Kidney glomerular epithelial cell (primary cell): ENCODE measurements at places on chromosomes 12 and 14.

- peak; percentile 60 for DNase-seq
Measured at GRCh38 chr12:12722435-12723148, 5.4 kb downstream of the CDKN1B start.

DNA sequence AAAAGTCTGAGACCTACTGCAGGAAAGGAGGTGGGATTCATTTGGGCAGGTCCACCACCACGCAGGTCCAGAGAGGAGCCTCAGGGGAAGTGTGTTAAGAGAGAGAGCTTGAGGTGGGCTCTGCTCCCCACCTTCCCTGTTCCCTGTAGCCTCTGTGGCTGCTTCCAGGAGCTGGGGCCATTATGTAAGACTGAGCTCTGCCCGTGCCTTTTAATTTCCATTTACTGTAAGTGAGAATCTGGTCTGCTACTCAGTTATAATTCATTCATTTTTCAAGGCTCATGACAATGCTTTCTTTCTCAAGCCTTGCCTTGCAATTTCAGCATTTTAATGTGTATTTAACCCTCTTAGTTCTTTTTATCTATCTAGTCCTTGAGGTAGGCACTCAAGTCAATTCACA is 8.3 kb downstream of the SLC4A8 start:
- DNase-seq: no peak

GRCh38 chr12:83676781-83677295 is 990.1 kb downstream of the TMTC2 start:
- DNase-seq: no peak

DNA sequence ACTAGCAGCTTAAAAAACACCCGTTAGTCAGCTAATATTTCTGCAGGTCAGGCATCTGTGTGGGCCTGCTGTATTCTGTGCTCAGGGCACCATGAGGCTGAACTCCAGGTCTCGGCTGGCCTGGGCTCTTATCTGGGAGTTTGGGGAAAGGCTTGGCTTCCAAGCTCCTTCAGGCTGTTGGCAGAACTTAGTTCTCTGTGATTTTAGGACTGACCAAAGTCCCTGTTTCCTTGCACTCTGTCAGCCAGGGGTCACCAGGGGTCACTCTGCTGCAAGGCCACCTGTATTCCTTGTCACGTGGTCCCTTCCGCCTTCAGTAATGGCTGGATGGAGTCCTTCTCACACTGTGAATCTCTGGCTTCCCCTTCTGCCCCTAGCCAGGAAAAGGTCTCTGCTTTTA is 586.4 kb downstream of the AACS start:
- no peak for DNase-seq

- no peak for DNase-seq
Measured at GRCh38 chr14:95156161-95157047, 925 bp downstream of the DICER1 start.

- DNase-seq: no peak
Measured at GRCh38 chr12:117356048-117356447, 5.4 kb downstream of the NOS1 start.

DNA sequence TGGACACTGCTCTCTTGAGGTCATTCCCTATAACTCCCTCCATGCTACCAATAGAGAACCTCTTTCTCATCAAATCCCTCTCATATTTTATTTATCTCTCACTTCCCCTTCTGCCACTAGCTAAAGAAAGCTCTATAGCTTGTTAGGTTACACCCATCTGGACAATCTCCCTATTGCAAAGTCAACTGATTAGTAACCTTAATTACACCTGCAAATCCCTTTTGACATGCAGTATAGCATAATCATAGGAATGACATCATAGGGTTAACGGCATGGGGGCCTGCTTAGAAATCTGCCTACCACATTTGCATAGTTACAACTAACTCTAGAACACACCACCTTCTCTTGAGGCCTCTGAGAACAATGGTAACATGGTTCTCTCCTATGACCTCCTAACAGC is 181.2 kb downstream of the EMP1 start:
- DNase-seq: no peak

DNA sequence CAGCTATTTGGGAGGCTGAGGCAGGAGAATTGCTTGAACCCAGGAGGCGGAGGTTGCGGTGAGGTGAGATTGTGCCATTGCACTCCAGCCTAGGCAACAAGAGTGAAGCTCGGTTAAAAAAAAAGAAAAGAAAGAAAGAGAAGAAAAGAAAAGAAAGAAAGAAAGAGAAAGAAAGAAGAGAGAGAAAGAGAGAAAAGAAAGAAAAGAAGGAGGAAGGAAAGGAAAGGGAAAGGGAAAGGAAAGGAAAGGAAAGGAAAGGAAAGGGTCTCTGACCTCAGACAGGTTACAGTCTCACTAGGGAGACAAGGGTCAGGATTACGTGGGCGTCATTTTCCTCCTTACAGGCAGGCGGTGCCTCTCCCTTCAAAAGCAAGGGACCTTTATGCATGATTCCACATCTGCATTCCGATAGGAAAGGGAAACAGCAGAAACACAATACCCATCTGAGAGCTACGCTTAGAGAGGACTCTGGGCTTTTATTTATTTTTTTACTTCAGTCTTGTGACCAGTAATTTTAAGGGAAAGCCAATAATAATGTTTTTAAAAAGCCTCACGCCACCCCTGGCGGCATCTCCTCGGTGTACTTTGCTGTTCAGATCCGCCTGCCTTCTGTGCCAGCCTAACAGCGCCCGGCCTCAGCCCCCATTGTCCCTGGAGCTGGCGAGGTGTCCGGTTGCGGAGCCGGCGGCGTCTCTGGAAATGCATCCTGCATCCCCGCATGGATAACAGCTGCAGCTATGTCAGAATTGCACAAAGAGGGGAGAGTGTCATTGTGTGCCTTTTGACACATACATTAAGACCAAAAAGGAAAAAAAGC is 945 bp upstream of the HIP1R start:
- DNase-seq: peak; percentile 73

DNA sequence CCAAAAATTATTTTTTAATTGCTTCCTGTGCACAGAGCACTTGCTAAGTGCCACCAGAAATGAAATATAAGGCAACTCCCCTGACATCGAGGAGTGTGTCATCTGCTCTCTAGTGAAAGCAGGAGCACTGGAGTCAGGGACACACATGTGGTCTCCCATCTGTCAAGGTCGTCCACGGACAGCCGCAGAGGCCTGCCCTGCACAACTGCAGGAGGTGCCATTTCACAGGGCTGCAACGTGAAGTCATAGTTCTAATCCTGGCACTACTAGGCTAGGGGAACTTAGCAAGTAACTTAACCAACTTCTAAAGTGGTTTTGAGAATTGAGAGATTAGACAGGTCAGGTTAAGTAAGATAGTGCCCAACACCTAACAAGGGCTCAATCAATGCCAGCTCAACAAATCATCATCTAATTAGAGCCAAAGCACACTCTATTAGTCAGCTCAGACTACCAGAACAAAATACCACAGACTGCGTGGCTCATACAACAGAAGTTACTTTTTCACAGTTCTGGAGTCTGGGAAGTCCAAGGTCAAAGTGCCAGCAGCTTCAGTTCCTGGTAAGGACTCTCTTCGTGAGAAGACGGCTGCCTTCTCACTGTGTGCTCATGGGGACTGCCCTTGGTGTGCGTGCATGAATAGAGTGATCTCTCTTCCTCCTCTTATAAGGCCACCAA is 30.7 kb downstream of the FOXN3 start:
- peak; percentile 13 for DNase-seq

DNA sequence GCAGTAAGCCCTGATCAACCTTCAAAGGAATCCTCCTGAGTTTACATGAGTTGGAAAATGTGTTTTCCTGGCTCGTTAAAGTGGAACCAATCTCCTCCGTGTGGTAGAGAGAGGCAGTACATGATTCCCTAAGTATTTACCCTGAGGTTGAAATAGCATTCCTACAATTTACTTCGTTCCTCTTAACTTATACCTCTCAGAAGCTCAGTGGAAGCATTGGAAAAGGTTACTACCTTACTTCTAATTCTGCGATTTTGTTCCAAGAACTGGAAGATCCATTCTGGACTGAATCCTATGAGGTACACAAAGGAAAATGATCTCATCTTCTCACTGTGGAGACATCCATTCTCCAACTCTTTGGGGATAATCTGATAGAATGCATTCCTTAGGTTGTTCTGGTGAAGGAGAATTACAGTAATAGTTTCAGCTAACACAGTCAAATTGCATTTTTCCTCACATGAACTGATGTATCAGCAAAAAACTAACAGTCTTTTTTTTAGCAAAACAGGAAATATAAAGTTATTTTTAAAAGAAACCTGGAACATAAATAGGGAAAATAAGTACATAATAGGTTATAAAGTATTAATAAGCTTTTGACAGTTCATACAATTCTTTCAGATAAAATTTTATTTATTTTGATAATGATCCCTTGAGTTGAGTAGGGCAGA is 475.6 kb downstream of the PDZRN4 start:
- peak; percentile 72 for DNase-seq

- no peak for DNase-seq
Measured at GRCh38 chr12:78229591-78230101, 399.0 kb downstream of the NAV3 start.

- DNase-seq: no peak
Measured at GRCh38 chr14:58866391-58866790, 228.6 kb downstream of the DACT1 start.

DNA sequence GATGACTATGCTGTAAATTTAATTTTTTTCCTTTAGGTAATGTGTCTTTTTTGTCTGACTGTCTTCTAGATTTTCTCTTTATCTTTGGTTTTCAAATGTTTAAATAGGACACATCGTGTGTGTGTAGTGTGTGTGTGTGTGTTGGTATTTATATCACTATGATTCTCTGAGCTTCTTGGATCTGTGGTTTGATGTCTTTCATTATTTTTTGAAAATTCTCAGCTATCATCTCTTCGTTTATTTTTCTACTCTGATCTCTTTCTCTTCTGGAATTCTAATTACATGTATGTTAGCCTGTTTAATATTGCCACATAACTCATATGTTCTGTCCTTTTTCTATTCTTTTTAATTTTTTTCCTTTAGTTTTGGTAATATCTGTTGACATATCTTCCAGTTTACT is 73.5 kb upstream of the OR10AD1 start:
- DNase-seq: no peak

- DNase-seq: no peak
Measured at GRCh38 chr12:117140397-117141096, 41.3 kb upstream of the TESC start.

GRCh38 chr14:73610687-73611086 is 1.6 kb upstream of the ACOT6 start:
- peak; percentile 8 for DNase-seq

GRCh38 chr14:94374749-94375260 is 13.6 kb downstream of the SERPINA1 start:
- DNase-seq: no peak

GRCh38 chr12:2239381-2239871 is 186.6 kb downstream of the CACNA1C start:
- no peak for DNase-seq

- no peak for DNase-seq
Measured at GRCh38 chr14:65052832-65053231, 49.5 kb downstream of the MAX start.

DNA sequence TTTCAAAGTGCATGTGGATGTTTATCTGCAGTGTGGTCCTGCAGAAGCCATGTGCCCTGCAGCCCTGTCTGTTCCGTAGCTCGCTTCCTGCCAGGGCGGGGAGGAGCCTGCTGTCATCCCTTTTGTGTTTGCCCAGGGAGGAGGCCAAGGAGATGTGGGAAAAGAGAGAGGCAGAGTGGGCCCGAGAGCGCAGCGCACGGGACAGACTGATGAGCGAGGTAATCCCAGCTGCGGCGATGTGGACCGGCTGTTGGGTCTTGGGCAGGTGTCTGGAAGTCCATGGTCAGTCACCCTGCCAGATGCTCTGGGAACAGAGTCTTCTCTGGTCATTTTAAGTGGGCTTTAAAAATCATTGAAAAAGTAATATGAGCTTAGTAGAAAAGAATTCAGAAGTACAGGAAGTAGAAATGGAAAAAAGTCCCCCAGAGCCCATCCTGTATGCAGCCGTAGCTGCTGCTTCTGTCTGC is 12.8 kb downstream of the TCHP start:
- DNase-seq: no peak

DNA sequence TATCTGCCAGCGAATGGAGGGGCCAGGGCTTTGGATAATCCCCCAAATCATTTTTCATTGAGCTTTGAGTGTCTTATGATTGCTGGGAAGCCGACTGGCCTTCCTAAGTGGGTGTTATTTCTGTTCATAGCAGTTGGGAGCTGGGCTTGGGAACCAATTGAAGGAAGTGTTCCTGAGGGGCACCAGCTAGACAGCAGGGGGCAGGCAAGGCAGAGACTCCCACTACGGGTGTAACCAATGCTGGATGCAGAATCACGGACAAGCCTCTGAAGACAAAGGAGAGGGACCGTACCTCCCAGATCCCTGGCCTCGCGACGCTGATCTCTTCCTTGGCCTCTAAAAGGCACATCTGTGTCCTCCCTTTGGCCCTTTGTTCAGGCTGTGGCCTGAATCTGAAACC is 149.0 kb upstream of the PRMT8 start:
- peak; percentile 8 for DNase-seq

DNA sequence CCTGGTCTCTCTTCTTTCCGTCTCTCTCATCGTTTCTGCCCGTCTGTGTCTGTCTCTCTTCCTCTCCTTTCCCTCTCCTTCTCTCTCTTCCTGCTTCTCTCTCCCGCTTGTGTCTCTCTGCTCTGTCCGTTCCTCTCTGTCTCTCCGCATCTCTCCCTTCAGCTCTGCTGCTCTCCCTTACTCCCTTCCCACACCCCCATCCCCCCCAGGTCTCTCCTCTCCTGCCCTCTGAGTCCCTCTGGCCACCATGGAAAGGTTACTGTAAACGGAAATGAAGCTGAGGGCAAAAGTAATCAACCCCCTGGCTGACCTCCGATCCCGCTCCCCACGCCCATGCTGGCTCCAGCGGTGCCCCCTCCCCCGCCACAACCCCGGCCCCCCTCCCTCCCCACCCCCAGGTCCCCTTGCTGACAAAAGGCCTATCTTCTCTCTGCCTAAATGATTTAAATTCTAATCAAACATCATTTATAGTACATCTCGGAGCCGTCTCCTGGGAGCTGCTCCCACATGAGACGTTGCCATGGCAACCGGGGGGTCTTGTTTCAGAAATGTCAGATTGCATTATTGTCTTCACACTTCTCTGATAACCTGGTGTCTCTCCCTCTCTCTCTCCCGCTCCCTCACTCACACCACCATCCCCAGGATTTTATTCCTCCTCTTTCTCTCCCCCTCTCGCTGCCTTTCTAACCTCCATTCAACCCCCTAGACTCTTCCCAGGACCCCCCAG is 203.8 kb downstream of the RBM19 start:
- DNase-seq: no peak

DNA sequence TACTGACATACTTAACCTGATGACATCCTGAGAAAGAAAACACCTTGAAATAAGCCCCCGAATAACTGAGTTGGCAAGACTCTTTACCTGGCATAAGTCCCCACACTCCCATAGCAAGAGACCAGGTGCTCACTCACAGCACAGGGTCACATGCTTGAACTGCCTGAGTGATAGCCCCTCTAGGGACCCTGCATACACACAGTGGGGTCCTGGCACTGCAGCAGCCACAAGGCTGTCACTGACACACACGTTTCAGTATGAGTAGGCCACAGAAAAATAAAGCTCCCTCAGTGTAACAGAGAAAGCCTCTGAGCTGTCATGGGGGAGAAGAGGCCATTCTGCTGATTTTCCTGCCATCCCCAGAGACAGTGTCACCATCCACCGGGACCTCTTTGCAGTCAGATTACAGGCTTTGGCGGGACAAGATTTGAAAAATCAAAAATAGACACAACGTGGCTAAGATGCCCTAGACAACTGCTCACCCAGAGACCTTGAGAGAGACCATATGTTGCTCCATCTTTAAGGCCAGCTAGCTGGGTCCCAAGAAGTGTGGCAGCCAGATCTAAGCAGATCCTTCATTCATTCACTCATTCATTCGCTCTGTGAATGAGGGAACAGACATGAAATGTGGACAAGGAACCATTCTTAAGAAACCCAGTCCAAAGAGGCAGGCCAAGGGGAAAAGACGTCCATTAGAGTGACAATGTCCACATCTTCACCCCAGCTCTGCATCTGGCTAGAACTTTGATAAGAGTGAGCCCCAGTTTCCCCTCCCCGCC is 1.6 kb downstream of the SCARB1 start:
- DNase-seq: no peak
